ENCODE measurements at places on chromosomes 16 and 17.
A peak's percentile ranks its signal among the peaks of the same experiment; 100 is the strongest.

DNA sequence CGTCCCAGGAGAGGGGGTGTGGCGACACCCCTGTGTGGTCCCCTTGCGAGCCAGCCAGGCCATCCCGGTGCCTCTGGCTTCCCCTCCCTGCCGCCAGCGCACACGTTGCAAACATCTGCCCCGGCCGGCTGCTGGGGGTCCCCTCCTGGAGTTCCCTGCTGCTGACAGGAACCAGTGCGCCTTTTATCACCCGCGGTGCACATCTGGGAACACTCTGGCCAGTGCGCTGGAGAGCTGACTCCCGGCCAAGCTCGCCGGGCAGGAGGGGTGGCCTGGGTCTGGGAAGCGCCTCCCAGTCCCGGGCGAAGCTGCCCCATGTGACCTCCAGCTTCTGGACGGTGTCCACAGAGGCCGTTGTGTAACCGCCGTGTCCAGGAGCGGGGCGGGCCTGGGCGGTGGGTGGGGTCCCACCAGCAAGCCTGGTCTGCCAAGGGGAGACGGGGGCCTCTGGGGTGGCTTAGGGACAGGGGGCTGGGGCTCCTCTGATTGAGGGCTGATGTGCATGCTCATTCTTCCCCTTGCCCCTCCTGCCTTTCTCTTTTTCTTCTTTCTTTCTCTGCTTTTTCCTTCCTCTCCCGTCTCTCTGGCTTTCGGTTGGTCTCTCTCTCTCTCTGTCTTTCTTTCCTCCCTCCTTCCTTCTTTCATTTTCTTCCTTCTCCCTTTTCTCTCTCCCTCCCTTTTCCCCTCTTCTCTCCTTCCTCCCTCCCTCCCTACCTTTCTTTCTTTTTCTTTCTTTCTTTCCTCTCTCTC is 25.2 kb upstream of the CIBAR2 start:
- no peak for DNase-seq

GRCh38 chr17:63647065-63647725 is 25.0 kb downstream of the MAP3K3 start:
- no peak for DNase-seq

DNA sequence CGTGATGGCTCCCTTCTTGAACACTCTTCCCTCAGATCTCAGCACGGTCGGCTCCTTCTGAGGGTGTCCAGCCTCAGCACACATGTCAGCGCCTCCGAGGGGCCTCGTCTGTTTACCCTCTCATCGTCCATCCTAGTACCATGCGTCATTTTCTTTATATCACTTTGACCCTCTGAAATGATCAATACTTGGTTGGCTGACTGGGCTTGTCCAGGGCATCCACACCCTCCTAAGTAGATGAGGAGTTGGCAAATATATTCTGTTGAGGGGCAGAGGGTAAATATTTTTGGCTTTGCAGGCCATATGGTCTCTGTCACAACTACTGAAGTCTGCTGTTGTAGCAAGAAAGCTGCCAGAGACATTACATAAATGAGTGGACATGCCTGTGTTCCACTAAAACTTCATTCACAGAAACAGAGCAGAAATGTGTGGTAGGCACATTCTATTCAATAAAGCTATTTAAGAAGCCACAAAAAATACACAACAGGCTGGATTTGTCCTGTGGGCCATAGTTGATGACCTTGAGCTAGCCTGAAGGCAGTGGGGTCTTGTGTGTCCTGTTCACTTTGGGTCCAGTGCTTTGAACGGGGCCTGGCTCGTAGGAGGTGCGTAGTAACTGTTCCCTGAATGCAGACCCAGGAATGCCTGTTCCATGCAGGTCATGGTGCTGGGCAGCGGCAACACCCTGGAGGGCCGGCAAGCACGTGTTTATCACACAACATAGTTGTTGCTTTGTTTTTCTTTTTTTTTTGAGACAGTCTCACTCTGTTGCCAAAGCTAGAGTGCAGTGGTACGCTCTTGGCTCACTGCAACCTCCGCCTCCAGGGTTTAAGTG is 185.8 kb downstream of the SNX29 start:
- DNase-seq: no peak

- DNase-seq: no peak
Measured at GRCh38 chr17:67353929-67354574, 12.3 kb downstream of the PSMD12 start.

- DNase-seq: no peak
Measured at GRCh38 chr17:64709481-64709880, 47.4 kb upstream of the SMURF2 start.

DNA sequence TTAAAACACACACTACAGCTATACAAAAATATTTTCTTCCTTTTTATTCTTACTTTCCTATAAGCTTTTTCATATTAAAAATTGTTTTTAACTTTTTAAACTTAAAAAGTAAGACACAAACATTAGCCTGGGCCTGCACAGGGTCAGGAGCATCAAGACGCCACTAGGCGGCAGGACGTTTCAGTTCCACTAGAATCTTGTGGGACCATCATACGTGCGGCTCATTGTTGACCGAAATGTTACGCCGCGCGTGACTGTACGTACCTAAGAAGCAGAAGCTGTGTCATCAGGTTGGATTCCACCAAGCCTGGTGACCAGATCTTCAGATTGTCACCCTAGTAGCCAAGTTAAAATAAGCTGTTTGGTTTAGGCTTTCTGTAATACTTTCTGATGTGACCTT is 47.1 kb downstream of the USP10 start:
- DNase-seq: no peak

- DNase-seq: no peak
Measured at GRCh38 chr17:64146418-64147109, 16.6 kb upstream of the ERN1 start.

GRCh38 chr17:29582772-29583171 is 6.7 kb downstream of the GIT1 start:
- DNase-seq: no peak

DNA sequence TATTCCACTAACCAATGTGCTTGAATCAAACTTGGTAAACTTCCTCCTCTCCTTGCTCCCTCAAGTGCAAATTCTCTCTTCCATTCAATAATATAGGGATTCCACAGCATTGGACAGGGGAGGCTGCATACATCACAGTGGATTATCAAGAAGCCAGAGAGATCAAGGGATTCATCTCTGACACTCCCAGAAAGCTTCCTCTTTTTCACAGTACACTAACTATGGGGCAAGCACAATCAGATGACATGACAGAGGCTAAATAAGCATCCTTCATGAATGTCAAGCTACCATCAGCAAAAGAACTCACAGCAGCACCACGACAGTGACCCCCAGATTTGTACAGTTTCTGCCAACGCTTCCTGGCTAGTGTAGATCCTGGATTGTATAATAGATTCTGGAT is 178.4 kb upstream of the C17orf78 start:
- DNase-seq: no peak

GRCh38 chr17:44689477-44690217 is at the start of gene CCDC43:
TSS of gene CCDC43 (minus strand) at chr17:44689776. CDS start at chr17:44689753, 23 bp downstream.
- DNase-seq: peak; percentile 68

DNA sequence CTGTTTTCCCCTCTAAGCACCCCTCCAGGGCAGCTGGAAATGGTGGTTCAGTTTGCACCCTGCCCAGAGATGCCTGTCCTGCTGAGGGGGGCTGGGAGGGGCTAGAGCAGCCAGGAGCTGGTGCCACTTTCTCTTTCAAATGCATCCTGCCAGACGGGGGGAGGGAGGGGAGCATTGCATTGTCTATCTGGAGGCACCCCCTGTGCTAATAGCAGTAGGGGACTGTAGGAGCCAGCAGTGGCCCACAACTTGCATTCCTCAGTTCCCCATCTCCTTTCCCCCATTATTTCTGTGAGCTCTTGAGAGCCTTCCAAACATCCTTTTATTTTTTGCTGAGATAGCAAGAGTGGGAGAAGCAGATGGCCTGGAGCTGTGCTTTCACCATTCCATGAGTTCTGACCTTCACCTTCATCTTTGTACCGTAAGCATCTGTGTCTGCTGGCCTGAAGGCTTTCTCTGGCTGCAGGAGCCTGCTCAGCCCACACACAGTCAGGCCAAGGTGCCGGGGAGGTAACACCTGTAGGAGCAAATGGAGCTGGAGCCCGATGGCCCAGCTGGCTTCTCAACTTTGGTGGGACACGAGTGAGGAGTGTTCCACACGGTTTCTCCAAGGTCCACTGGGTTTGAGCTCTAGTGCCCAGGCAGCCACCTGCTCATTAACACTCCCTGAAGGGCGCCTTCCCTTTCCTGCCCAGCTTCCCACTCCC is 5.2 kb downstream of the WFDC1 start:
- DNase-seq: no peak

DNA sequence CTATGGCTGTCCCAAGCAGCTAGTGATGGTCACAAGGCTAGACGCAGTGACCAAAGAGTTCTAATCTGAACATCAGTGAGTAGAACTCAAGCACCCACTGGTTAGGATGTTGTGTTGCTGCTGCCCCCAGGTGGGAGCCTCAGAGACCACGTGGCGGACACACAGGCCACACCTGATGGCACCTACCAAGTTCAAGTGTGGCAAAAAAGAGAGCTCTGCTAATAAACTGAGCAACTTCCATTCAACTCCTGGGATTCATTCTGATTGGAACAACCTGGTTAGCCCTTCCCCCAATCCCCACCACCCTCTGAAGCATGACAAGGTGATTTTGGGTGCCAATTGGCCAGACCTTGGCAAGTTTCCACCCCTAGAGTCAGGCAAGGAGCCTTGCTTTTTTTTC is 3.5 kb upstream of the LCMT1 start:
- no peak for DNase-seq

GRCh38 chr16:12474806-12475410 is 328.8 kb downstream of the CPPED1 start:
- DNase-seq: no peak

Data from NCI-H2029 (cell line).